ENCODE measurements at places on chromosomes 2 and 18.

DNA sequence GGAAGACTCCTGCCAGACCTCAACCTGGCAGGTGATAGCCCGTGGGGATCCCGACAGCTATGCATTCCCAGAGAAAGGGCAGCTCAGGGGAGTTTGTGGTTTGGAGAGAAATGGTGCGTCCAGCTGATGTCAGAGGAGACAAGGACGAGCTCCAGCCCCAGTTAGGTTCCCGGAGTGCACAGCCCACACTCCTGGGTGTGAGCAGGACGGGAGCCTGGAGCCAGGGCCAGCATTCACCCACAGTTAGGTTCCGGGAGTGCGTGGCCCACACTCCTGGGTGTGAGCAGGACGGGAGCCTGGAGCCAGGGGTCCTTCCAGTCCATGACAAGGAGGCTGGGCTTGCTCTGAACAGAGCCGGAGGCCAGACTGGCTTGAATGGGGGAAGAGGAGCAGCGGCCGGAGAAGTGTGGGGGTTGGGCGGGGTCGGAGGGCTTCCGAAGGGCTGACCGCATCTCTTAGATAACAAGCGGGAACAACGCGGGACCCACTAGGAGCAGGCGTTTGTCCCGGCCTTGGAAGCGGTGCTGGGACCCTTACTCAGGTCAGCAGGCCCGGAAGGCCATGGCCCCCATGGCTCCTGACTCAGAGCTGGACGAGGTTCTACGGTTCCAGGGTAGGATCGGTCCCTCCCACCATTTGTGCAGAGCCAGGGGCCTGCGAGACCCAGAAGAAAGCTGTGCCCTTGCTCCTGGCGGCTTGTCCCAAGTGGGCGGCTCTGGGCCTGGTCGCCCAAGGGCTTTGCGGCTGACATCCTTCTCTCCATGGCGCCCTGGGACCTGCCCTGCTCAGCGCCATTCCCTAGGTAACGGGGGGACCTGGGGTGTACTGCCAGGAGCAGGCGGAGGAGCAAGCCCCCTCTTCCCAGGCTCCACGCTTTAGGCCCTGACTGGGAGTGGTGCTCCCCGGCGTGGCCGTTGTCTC lies 185.6 kb downstream of the RTP5 start:
- no peak for DNase-seq

DNA sequence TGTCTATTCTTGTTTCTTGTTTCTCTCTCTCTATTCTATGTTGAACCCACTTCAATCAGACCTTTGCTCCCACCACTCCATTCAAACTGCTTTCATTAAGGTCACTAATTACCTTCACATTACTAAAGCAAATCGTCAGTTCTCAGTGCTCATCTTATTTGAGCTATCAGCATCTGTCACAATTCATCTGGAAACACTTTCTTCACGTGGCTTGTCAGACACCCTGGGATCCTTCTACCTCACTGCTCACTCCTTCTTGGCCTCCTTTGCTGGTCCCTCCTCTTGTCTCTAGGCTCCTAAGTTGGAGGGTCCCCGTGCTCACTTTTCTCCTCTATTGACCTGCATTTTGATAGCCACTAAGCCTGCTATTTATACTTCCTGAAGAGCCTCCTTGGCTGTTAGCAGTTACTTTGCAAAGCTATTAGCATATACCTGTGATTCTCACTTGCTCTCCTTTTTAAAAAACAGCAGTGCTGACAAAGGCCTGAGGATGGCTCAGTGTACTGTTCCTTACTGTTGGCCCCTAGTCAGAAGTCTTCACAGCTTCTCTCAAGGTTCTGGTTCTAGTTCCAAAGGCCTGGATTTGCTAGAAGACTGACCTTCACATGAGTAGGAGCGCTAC lies 80.2 kb downstream of the PLEKHM3 start:
- DNase-seq = no peak

DNA sequence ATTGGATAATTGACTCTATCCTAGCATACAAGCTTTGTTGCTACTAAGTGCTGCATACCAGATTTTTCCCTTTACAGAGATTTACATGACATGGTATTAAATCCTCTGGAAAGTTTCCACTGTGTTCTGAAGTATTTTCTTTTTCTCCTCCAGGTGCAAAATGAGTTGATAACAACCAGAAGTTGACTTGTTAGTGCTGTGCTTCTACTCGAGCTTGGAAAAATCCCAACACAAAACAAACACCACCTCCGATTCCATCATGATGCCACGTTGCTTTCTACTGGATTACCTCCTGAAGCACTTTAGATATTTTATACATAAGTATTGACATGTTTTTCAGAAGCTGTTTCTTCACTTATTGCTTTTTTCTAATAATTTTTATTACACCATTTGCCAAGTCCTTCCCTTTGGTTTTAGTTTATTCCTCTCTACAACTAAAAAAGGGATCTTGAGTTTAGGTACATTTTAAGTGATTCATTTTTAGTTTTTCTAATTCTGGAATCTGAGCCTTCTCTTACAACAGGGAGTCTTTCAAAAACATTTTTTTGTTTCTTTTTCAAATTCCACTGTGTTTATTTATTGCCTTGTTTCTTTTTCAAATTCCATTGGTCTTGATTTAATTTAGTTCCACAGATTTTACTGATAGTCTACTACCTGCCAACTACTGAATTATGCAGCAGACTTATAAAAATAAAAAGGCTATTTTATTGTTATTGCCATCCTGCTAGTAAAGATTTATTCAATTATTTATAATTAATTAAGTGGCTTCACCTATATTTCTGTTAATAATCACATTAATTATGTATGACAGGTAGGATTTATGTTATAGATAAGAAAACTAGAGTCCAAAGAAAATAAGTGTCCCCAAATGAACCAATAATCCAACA lies 143.4 kb downstream of the PPP1R1C start:
- DNase-seq = peak; percentile 10

DNA sequence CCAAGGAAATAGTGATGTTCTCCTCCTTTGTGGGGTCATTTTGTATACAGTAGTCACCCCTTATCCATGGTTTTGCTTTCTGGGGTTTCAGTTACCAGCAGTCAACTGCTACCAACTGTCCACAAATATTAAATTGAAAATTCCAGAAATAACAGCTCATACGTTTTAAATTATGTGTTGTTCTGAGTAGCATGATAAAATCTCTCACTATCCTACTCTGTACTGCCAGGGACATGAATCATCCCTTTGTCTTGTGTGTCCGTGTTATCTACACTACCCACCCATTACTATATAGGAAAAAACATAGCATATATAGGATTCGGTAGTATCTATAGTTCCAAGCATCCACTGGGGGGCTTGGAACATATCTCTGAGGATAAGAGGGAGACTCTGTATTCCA lies 120.9 kb upstream of the DCC start:
- DNase-seq = no peak

DNA sequence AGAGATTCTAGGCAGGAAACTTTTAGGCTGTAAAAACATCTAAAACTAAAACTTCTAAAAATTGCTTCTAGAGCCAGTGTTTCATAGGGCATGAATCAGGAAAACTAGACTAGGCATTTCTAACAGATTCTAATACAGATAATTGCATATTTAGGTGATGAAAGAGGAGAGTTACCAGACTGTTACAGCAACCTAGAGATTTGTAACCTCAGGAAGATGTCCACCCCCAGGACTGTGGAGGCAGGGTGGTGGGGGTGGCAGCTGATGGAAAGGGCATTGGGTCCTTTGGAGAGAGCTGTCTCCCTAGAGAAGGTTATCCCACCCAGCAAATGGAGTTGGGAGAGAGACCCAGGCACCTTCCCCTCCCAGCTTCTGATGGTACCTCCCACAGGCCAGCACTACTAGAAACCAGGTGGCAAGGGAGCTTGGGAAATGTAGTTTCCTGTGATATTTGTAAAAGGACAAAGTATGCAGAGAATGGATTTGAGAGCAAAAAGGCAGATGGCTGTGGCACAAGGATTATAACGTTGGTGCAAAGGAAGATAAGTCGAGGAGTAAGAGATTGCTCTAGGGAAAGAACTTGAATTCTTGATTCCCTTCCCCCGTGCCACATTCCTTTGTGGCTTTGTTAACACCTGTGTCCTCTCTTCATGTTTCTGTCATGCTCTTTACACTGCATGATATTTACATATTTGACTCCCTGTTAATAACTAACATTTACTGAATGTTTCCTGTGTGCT lies 75.6 kb upstream of the MGAT5 start:
- DNase-seq = peak; percentile 10

DNA sequence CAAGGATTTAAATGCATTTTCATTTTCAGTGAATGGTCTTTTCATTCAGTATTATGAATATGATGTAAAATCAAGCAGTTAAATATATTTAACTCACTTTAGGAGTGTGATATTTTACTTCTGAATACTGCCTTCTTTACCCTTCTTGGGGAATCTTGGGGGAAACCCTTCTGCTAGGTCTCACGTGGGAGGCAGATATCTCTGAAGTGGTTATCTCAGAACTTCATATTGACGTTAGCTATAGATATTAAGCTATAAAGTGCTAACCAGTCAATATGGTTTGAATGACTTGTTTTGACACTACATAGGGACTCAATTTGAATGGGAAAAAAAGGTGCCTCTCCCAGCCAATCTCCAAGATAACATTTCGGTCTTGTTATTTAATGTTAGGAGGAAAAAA lies 9.8 kb downstream of the REL start:
- no peak for DNase-seq

DNA sequence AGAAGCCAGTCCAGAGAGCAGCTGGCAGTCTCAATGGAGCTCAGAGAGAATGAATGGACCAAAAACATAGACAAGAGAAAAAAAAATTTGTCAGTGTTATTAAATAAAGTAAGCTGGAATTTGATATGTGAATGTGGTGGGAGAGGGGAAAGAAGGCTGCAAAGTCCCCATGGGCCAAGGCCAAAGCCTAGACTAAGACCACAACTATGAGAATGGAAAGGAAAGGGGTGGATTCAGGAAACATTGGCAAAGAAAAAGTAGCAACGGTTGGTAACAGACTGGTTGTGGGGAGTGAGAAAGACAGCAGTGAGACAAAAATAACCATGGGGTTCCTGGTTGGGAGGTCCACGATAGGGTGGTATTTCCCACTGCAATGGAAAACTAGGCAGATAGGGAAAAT lies 47.0 kb downstream of the ZEB2 start:
- DNase-seq = no peak

DNA sequence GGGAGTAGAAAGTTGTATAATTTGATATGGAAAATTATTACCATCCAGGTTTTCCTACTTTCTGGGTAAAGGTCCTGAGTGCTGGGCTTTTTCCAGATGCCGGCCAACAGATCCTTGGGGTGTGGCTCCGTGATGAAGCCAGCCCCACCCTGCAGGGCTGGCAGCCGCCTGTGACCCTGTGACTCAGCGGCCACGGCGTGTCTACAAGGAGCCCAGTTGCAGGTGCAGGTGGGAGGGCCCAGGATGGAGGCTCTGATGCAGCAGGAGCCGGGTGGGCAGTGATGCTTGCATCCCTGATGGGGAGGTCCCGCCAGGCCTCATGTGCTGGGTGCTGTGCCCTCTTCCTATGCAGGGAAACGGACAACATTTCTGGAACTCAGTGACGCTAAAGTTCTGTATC lies 96.0 kb upstream of the ALKAL2 start:
- no peak for DNase-seq

DNA sequence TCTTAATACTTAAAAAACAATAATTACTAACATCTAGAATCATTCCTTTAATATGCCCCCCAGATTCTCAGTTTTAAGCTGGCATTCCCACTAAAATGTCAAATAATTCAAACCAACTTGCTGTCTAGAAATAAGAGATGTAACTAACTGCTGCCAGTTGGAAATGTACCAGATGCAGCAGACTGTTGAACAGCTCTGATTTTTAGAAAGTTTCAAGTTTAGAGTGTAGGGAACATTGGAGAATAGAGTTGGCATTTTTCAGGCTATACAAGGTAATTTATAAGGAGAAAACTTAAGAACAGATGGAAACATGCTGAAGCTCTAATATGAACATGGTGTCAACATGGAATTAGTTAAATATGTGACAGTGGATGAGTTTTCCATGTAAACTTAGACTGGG lies 101.4 kb downstream of the PTRHD1 start:
- DNase-seq = no peak

- no peak for DNase-seq
Observed at GRCh38 chr2:71578767-71579342, 125.5 kb downstream of the DYSF start.

GRCh38 chr2:227491386-227491785 lies 19.4 kb downstream of the AGFG1 start:
- DNase-seq = no peak

- DNase-seq = peak; percentile 77
Observed at GRCh38 chr2:160406591-160407392, 86.8 kb downstream of the RBMS1 start.

DNA sequence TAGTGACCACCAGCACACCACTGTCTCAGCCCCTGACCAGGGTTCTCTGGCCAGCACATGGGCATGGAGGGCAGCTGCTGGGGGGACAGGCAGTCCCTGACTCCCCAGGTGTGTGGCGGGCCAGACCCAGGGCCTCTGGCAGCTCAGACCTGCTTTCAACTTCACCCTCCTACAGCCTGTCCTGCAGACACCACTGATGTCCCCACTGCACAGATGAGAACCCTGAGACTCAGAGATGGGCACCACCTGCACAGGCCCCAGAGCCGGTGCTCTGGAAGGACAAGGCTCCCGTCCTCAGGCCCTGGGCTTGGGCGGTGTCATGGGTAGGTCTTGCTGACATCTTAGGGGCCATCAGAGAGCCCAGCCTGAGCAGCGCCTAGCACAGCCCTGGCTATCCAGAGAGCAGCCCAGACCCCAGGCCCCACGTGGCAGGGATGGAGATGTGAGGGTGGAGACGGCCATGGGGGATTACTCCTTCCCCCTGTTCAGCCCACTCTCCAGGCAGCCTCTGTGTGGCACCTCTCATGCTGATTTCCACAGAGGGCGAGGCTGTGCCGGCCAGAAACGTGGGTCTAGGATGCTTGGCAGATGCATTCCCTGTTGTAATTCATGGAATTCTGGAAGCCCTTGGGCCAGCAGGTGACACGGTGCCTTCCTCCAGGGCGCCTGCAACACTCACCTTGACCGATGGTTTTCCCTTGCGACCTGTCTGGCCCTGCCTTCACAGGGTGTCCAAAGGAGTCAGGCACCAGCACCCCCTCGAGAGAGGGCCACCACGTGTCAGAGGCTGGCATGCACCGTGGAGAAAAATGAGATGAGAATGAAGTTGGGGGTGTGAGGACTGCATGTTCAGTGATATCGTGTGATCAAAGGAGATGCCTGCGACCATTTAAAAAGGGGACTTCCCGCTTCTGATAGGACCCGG lies 61.2 kb upstream of the GLI2 start:
- DNase-seq = no peak

- DNase-seq = no peak
Observed at GRCh38 chr2:239589833-239590232, 189.0 kb upstream of the HDAC4 start.

GRCh38 chr2:205543937-205544702 lies 138.2 kb upstream of the NRP2 start:
- no peak for DNase-seq

DNA sequence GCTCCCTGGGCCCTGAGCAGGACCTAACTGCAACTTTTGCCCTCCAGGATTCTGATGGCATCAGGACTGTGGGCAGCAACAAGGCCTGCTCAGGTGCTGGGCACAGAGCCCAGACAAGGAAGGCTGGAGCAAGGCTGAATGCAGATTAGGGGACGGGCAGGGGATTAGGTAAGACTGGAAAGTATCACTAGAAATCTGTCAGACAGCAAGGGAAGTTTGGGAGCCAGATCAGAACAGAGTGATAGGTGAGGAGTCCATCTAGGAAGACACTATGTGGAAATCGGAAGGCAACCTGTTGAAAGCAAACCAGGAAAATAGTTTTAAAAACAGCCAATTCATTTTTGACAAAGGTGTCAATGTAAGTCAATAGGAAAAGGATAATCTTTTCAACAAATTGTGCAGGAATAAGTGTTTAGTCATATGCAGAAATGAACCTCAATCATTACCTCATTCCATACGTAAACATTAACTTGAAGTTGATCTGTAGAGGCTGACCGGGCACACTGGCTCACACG lies 56.4 kb upstream of the STPG4 start:
- no peak for DNase-seq

- DNase-seq = no peak
Observed at GRCh38 chr2:107358362-107358761, 468.3 kb upstream of the RGPD4 start.
